NCI-H82 (cell line): ENCODE measurements at places on chromosomes 5 and 9.

- peak; percentile 35 for DNase-seq
These were observed 51.9 kb upstream of the ZSWIM6 start for GRCh38 chr5:61280205-61280604.

GRCh38 chr5:171221916-171222315, 87.1 kb upstream of the TLX3 start:
- no peak for DNase-seq

DNA sequence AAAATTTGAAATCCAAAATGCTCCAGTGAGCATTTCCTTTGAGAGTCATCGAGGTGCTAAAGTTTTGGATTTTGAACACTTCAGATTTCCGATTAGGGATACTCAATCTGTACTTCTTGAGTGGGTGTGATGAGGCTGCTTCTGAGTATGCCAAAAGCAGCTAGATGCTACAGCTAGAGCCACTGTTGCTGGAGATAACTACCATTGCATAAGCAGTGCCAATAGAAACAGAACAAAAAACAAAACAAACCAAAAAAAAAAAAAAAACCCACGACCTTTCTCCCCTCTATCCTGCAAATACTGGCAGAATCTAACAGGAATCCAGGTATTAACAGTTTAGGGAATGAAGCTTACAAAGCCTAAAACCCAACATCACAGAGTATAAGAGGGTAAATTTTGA, 43.5 kb downstream of the PKD2L2 start:
- no peak for DNase-seq

DNA sequence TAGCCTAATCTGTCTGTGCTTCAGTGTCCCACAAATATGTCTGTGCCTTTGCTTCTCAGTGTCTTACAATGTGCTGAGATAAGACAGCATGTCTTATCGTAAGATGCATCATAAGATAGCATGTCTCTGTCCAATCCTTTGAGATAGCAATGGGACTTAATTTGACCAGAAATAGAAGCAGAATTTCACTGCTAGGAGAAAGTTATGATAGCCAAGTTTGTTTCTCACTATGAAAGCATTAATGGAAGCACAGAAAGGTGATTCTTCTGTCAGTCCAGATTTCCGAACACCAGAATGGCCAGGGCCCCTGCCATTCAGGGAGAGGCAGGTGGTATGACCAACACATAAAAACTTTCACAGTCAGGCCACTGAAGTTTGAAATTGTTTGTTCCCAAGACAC, 111.4 kb downstream of the TRIM32 start:
- DNase-seq, result peak; percentile 18

GRCh38 chr5:32325062-32325461, 12.3 kb upstream of the MTMR12 start:
- peak; percentile 27 for DNase-seq

DNA sequence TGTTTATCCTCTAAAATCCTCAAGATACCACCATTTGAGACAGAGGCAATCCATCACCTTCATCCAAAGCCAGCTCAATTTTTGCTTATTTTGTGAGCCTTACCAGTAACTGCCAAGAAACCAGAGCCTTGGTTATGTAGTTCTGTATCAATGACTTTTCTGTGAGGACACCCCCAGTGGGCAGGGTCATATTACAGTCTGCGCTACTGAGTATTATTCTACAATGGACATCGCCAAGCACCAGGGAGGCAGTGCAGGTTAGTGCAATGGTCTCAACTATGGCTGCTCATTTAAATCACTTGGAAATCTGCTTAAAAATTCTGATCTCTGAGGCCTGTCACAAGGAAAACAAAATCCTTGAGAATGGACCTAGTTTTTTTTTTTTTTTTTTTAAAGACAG, 90.5 kb upstream of the NIPAL4 start:
- DNase-seq, result no peak

DNA sequence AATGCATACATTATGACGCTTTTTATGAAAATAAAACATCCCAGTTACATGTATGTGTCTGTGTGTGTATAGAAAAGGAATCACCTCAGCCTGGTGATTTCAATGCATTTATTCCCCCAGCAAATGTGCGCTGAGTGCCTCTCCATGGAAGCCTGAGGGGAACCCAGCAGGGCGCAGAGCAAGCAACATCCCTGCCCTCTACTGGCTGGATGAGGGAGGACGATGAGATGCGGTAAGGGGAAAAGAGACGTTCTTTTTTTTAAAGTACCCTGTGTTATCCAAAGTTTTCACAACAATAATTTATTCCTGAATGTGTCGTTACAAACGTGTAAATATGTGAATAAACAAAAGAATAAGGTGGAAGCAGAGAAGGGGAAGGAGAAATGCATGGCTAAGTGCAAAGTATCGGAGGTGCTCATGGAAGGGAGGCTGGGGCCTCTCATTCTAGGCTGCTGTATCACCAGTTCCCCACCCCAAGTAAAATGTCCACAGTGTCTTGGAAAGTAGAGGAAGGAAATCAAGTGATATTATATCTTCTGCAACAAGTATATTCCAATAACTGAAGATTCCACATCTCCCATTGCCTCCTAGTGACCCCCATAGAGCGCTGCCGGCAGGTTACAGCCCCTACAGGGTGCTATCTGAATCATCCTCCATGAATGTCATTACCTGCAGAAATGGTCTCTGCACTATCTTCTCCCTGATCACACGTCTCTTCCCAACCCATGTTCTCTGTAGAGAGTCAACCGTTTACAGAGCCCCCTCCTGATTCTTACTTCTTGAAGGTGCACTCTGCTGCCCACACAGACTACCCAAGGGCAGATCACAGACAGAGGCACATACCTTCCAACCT, 13.0 kb upstream of the ABLIM3 start:
- DNase-seq, result peak; percentile 60

DNA sequence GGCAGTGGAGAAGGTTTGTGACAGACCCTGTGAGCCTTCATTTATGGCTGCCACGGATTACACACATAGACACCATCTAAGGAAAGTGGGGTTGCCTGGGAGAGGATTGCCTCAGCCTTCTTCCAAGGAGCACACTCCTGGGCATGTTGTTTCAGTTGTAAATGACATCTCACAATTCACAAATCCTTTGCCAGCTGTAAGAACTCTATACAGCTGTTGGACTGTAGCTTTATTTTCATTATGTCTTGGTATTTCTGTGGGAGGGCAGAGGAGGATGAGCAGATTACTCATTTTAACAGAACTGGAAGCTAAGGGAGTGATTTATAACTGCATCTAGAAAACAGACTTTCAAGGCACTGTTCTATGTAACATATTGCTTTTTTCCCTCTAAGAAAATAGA, 25.6 kb downstream of the MELK start:
- DNase-seq, result no peak

DNA sequence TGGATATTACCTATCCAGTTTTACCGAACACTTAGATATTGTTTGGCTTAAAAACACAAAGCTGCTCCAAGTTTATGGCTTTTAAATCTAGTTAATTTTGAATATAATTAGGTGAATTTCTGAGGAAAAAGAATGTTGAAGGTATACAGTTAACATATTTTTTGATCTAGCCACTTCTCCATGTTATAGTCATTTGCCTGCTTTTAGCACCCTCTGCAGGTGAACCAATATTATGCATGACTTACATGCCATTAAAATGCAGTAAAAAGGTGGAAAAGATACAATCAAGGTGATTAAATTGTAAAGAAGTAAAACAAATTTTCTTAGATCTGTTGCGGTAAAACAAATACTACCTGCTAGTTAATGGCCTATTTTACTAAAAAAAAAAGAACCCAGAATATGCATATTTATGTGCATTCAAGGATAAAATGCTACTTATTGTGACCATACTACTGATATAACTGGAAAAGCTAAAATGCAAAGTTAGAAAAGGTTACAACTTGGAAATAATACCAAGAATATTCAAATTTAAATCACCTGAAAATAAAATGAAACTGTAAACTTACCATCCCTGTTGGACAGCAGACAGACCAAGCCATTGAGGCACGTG, 132.1 kb downstream of the AP3B1 start:
- peak; percentile 63 for DNase-seq

DNA sequence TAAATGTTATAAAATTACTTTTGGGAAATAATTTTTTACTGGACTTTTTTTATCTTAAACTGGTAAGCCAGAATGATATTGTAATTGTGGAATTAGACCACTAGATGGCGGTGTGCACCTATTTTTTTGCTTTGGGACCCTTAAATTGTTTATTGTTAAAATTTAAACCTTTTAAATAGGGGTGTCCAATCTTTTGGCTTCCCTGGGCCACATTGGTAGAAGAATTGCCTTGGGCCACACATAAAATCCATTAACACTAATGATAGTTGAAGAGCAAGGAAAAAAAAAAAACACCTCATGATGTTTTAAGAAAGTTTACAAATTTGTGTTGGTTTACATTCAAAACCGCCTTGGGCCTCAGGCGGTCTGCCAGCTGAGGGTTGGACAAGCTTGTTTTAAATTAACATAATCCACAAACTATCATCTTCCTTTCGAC, 28.4 kb upstream of the GADD45G start:
- DNase-seq, result peak; percentile 54

DNA sequence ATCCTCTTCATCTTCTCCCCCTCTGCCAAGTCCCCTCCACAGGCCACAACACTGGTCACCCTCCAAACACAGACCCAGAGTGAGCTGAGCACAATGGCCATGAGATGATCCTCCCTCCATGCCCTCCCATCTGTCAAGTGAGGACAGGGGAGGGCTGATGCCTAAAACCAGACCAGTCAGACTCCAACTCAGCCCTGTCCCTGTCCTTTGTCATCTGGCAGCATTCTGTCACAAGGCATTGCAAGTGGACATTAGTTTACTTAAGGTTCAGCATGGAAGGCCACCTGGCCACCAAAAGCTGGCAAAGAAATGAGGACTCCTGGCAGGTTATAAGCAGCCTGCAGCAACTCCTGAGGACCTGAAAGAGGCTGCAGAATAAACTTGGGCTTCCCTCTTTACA, 136.2 kb upstream of the SLC30A5 start:
- DNase-seq, result peak; percentile 6

DNA sequence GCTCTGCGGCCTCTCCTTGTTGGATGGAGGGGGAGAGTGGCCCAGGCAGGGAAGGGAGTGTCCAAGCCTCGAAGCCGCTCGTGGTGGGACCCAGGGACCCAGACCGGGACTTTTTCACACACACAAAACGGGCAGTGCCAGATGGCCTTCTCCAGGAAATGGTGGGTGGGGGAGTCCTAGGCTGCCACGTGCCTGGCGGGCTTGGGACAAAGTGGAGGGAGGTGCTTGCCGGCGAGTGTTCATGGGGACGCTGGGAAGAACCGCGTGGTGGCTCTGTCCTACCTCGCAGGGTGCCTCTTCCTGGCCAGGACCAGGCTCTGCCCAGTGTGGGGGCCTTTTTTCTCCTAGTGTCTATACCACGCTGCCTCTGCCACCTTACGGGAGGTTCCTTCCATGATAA, 155.0 kb upstream of the COL5A1 start:
- DNase-seq, result no peak

DNA sequence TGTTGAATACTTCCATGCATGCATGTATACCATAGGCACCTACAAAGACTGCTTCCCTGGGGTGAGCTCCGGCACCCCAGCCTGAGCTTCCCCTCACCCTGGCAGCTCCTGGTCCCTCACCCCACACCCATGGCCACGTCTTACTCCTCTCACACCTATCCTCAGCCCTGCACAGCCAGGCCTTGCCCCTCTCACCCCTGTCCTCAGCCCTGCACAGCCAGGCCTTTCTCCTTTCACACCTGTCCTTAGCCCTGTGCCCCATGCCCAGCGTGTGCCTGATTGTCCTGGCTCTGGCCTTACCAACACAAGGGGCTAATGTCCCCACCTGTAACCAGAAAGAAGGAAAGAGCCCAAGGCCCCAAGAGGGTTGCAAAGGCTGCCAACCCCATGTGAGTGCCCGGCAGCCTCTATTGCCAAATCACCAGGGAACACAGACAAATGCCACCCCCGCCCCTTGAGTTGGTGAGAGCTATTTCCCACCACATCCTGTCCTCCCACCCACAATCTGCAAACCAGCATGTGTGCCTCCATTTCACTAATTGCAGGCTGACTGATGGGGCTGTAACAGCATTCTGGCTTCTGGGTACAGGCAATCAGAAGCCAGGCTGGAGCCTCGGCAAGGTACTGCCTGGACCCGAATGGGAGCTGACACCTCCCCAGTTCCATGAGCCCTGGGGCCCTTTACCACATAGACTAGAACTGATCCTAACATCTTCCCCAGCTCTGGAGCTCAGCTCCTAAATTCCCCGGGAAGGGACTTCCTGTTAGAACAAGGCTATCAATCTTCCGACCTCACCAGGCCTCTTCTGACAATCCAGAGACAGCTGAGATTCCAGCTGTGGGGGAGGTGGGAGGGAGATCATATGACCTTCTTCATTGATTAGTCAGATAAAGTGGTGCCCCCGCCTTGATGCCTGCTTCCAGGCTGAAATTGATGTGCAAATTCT, 78.2 kb downstream of the FAM114A2 start:
- no peak for DNase-seq

DNA sequence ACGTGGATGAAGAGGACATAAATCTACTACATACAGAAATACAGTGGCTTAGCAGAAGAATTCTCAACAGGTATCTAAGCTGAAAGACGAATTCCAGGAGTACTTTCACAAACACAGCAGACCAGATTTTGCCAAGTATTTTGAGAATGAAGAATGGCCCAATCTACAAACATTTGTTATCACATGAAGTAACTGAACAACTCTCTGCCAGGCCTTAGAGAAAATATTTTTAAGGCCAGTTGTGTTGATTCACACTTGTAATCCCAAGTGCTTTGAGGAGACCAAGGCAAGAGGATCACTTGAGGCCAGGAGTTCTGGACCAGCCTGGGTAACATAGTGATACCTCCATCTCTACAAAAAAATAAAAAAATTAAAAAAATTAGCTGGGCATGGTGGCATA, 14.3 kb downstream of the AGTPBP1 start:
- no peak for DNase-seq

GRCh38 chr5:143968071-143968878, 156.3 kb downstream of the HMHB1 start:
- DNase-seq, result peak; percentile 63

GRCh38 chr9:137198051-137198901, 2.3 kb downstream of the TPRN start:
- no peak for DNase-seq

GRCh38 chr5:104652271-104652861, 1089.8 kb upstream of the NUDT12 start:
- no peak for DNase-seq

- no peak for DNase-seq
These were observed 95.4 kb upstream of the PRDM9 start for GRCh38 chr5:23411994-23412393.

- DNase-seq, result no peak
These were observed 59.2 kb downstream of the MEGF9 start for GRCh38 chr9:120655005-120655622.

- DNase-seq, result no peak
These were observed 23.2 kb downstream of the LPCAT1 start for GRCh38 chr5:1500411-1501091.

GRCh38 chr5:321230-321725, at the start of gene AHRR:
Gene AHRR (plus strand): TSS chr5:321714. CDS start chr5:343903, 22,189 bp downstream.
- DNase-seq, result peak; percentile 39

DNA sequence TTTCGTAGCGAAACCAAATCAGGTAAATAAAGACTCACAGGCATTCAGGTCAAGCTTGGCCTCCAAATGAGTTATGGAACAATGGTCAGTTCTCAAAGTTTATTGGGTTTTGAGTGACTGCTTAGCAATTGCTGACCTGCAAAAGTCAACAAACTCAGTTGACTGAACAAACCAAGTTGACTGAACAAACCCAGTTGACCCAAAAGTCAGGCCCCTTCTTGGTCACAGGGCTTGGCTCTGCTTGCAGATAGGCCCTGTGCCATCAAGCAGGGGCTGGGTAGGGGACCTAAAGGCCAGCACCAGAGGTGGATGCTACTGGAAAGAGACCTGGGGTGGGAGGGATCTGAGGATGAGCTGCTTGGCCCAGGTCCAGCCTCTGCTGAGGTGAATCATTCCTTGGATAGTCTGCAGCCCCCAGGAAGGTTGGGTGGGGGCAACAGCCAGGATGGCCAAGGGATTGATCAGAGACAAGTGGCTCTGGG, 64.6 kb downstream of the GADD45G start:
- DNase-seq, result no peak
